MCF 10A (cell line): ENCODE measurements at places on chromosomes 4 and X. TPM values are rescaled to one million over a fixed set of nuclear protein-coding genes. Genes with fewer than 3 reads are reported as not detected.
A peak's percentile ranks its signal among the peaks of the same experiment; 100 is the strongest.

Gene ASB9
- 0.68 TPM in 1 of 2 replicates, not detected in the other for total RNA-seq

Gene BEX5
- total RNA-seq, result not detected in 2 replicates

Gene PRRG1
- 10.2 and 10.5 TPM in 2 replicates for total RNA-seq

Gene YY2
- 2.9 and 3.4 TPM in 2 replicates for total RNA-seq

Gene CCNA2
- total RNA-seq, result 12.1 and 22.0 TPM in 2 replicates

GRCh38 chr4:40395908-40396793, 61.0 kb downstream of the CHRNA9 start:
- peak; percentile 98 for DNase-seq

- peak; percentile 41 for DNase-seq
These were observed 166.0 kb downstream of the FRMPD4 start for GRCh38 chrX:12304261-12304660.

DNA sequence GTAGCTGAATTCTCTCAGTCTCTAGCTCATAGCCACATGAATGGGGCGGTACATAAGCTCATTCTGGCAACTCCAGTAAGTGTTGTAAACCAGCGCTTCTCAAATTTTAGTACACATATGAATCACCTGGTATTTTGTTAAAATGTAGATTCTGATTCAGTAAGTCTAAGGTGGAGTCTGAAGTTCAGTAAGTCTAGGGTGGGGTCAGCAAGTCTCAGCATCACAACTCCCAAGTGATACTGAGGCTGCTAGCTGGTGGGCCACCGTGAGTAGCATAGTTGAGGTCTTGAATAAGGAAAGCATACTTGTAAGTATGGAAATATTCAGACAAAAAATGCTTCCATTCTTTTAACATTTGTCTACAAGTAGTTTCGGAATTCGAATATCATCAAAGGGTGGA, 36.1 kb upstream of the INPP4B start:
- DNase-seq, result no peak

- no peak for DNase-seq
These were observed 77.8 kb upstream of the STIM2 start for GRCh38 chr4:26782830-26783202.

DNA sequence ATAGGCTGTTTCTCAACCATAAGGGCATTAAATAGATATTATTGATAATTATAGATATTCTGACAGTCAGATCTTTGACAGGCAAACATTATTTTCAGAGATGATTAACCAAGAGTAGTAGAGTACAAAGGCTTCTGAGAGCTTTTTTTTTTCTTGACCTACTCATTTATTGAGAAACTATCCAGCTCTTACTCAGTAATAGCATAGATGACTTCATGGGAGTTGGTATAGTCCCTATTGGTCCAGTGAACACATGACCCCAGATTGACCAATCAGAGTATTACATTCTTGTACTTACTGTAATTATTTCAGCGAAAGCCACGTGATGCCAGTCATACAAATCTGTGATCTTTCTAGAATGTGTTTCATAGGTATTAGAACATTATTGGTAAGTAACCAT, 508.7 kb downstream of the FSTL5 start:
- no peak for DNase-seq

DNA sequence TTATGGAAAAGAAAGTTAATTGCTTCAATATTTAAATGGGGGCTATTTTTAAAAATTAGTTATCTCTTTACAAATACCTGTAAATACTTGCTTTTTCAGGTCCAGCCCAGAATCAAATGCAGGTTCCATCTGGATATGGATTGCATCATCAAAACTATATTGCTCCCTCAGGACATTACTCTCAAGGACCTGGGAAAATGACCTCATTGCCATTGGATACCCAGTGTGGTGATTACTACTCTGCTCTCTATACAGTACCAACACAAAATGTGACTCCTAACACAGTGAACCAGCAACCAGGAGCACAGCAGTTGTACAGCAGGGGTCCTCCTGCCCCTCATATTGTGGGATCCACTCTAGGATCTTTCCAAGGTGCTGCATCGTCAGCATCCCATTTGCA, 29.2 kb downstream of the SEC24B start:
- DNase-seq, result peak; percentile 49

DNA sequence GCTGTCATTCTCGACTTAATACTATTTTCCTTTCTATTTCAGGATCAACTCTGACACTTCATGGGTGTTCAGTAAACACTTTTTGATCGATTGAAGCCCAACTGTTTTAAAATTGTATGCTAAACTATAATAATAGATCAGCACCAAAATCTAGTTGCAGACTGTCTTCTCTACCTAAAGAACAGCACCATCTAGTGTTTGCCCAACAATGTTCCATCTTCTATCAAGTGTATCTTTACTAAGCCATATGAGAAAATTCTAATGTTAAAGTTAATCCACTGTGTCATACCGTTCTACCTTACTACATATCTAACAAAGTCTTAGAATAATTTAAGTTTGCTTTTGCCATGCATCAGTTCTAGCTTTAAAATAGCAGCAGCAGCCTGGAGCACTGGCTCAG, 113.0 kb upstream of the PRDX4 start:
- peak; percentile 52 for DNase-seq

GRCh38 chr4:24856586-24856985, 56.3 kb downstream of the CCDC149 start:
- no peak for DNase-seq

GRCh38 chr4:158201322-158201721, 9.0 kb upstream of the TMEM144 start:
- DNase-seq, result no peak

- DNase-seq, result peak; percentile 24
These were observed 28.2 kb downstream of the DCAF12L2 start for GRCh38 chrX:126137899-126138298.

GRCh38 chrX:33183361-33183760, 28.0 kb downstream of the DMD start:
- no peak for DNase-seq

DNA sequence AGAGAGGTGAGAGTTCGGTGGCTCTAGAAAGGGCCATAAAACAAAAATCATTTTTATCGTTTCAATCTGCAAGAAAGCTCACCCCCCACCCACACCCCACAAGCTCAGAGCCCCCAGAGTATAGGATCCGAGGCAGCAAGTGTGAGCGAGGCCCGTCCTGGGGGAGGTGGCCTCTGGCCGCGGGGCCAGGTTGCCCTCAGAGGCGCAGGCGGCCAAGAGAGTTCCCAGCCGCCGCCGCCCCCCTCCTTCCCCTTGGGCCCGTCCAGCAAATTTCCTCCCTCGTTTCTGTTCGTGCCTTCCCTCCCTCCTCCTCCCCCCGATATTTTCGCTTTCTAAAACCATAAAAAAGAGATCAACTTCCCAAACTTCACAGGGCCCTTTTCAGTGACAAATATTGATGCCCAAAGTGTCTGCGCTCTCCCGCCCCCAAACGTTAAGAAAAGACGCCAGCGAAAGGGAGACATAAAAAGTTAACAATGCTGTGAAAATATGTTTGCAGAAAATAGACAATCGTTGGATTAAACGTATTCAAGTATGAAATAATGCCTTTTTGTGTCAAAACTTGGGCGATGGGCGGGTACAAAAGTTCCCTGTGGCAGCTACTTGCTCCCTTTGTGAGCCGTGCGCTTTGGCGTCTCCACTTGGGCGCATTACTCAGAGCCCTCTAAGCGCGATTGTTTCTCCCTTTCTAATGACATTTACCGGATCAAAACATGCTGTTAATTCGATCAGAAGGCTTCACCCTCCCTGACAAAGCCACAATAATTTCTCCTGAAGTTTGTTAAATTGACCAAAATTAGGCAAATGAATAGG, 1.1 kb upstream of the HELT start:
- no peak for DNase-seq

DNA sequence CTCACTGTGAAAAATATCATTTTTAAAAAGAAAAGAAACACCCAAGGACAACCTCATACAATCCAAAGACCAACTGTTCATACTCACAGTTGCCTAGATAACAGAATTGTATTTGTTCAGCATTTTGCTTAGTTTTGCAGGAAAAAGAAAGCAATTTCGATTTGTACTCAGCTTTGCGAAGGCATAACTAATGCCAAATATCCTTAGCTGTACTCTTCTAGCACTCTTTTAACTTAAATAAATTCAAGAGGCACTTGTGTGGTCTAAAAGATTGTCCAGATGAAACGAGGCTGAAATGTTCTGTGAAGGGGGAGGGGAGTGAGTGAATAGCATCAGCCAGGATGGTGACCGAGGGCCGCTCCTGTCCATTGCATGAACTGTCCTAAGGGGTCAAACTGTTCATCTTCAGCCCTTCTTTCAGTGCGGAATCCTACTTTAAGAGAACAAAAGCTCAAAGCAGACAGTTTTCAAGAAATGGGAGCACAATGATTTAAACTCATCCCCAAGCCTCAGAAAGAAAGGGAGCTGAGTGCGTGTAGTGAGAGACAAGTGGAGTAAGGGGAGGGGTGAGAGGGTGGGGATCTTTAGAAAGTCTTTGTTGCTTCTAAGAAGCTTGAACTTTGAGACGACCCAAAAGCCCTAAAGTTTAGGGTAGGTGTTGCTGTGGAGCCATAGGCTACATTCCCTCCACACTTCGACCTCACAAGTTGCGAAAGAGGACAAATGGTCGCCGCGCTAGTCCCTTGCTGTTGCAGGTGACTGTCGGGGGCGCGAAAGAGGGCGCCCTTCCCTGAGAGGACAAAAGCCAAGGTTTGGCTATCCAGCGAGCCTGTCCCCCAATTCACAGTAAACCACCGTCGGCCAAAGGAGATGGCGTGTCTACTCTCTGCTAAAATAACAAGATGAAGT, 4.0 kb upstream of the NEUROG2 start:
- no peak for DNase-seq

DNA sequence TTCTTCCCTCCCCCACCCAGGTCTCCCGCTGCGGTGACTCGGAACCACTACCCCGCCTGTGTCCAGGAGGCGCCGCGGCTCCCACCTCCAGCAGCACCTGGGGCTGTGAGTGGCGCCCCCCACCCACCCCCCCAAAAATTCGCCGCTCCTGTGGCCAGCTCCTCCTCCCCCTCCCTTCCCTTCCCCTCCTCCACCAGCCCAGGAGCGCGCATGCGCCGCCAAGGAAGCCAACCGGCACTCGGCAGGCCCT, 278 bp downstream of the CLOCK start:
- DNase-seq, result no peak

GRCh38 chr4:168759959-168760527, 250.0 kb downstream of the CBR4 start:
- DNase-seq, result no peak

DNA sequence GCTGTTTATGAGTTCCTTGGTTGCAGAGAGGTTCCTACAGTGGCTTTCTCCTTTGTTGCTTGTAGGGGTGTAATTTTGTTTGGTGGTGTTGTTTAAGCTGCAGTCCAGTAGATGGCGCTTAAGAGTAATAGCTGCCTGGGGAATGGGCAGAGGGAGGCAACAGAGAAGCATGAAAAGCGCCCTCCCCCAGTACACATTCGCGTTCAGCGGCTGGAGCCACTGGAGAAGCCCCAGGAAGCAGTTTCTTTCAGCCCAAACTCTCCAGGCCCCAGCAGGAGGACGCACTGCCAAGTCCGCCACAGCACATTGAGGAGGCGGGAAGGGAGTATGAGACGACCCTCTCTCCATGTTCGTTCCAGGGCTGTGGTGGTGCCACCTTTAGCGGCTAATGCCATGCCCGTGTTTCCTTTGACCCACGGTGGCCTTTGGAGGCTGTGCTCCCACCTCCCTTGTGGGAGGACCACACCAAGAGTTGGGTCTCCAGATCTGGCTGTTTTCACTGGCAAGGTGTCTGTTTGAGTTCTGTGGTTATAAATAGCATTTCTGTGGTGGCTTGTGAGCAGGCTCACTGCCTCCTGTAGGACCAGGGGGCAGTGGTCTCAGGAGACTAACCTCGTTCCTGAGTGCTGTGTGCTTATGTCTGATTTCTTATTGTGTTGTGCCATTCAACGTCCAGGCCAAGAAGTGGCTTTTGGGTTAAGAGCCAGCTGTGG, 252.3 kb downstream of the ARHGAP10 start:
- peak; percentile 59 for DNase-seq

- peak; percentile 57 for DNase-seq
These were observed 831.5 kb downstream of the STIM2 start for GRCh38 chr4:27692158-27692557.

DNA sequence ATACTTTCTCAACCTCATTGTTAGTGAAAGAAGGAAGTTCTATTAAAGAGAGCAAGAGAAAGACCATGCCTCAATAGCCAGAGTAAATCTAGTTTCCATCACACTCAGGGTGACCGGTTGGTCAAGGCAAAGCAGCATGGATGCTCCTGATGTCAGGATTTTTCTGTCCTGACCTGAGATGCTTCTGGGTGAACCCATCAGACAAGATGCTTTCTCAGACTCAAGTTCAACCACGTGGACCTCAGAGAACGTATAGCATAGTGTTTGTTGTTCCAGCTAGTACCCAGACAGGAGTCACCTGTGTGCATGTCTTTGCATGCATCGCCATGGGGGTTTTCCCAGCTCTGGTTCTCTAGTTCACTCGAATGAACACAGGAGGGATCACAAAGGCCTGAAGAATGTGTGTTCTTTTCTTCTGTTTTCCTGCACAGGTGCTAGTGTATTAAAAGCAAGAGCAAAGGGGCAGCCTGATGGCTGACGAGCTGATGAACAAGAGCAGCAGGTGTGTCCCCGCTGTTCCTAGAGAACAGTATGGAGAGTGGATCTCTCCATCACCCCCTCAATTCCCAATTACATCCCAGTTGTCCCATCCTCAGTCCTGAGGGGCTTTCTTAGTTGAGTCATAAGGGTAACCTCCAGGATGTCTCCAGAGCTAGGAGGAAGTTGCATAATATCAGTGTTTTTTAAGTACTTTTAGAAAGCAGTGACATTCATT, 110.5 kb upstream of the ENPP6 start:
- DNase-seq, result peak; percentile 78

DNA sequence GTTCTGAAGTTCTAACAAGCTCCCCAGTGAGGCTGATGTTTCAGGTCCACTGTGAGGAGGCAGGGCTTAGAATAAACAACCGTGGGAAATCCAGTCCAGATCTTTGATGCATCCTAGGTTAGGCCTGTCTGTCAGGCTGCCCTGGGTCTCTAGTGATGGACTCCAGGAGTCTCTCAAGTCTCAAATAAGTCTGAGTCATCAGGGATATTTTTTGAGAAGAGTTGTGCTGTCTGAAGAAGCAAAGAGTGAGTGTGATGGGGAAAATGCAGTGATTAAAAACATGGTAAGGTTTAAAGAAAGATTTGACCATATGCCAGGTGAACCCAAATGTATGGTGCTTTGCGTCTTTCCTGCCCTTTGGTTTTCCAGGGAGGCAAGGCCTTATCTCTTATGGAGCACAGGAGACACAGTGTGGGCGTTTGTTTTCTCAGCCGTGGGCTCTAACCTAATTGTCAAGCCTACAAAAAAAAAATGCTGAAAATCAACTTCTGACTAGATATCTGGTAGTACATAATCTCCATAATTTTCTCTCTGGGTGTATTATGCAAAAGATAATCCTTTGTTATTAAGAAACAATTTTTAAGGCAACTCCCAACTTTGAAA, 100.7 kb downstream of the PTTG2 start:
- peak; percentile 12 for DNase-seq
